ENCODE measurements at places on chromosomes 2 and 18.

GRCh38 chr18:59848002-59848401 lies 51.8 kb upstream of the PMAIP1 start:
- no peak for DNase-seq

GRCh38 chr2:127811397-127812321 lies 688 bp upstream of the WDR33 start:
- DNase-seq, result no peak

DNA sequence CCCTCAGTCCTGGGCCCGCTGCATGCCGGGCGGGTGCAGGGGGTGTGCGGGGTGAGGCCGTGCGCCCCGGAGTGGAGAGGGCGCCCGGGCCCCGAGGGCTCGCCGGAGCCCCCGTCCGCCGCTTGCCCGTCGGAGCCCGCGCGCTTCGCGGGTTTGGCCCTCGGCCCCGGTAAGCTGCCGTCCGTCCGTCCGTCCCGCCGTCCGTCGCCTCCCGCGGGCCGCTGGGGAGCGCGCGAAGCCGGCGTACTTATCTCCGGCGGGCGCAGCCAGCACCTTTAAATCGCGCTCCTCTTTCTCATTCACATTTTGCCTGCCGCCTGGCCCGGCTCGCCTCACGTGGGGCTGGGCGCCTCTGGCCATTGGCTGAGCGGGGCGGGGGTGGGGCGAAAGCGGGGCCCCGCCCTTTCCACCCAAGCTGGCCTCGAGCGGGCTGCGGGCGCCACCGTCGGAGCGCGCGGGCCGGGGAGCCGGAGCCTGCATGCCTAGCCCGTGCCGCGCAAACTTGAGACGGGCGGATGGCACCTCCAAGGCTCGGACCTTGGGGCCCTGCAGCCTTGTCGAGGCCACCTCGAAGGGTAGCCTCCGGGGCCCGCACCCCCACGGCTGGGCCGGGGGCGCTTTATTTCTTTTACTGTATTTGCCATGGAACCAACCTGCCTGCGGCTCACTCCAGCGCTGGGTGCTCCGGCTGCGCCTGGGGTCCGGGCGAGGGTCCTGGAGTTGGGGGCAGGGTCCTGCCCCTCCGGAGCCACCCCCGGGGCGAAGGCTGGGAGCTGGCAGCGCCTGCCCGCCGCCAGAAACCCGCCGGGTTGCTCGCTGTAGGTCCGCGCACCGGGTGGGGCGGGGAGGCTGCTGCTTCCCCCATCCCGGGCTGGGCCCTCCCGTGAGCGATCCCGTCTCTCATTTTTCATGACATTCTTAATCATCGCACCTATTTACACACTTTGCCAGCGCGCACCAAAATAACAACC lies at the start of gene GBX2:
Gene GBX2 (minus strand): TSS at position 277 of the 971 bp plus-strand sequence. CDS start 415 bp downstream, outside the sequence.
- DNase-seq, result no peak

DNA sequence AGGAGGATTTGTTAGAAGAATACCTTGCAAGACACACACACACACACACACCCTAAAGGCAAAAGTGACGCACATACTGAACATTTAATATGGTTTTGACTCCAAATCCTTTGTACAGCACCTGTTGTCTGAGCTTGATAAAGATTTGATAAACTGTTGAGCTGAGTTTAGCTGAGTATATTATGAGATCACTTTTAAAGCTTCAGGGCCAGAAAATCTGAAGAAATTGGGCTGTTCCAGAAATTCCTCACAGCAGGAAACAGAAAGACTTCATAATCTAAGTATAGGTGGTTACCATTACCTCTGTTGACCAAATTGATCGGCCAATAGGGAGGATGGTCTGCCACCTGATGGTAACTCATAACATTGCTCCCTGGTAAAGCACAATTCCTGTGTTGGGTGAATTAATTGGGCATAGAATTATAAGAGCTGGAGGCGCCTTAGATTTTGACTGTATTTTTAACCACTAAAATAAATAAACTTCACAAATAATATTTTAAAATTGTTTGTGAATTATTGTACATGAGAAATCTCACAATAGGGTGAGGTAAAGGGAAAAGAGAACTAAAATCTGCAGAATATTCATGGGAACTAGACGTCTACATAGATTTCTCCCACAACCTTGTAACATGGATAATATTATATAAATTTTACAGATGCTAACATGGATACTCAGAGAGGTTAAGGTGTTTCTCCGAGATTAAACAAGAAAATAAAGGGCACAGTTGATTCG lies 21.8 kb upstream of the RPIA start:
- DNase-seq, result no peak

DNA sequence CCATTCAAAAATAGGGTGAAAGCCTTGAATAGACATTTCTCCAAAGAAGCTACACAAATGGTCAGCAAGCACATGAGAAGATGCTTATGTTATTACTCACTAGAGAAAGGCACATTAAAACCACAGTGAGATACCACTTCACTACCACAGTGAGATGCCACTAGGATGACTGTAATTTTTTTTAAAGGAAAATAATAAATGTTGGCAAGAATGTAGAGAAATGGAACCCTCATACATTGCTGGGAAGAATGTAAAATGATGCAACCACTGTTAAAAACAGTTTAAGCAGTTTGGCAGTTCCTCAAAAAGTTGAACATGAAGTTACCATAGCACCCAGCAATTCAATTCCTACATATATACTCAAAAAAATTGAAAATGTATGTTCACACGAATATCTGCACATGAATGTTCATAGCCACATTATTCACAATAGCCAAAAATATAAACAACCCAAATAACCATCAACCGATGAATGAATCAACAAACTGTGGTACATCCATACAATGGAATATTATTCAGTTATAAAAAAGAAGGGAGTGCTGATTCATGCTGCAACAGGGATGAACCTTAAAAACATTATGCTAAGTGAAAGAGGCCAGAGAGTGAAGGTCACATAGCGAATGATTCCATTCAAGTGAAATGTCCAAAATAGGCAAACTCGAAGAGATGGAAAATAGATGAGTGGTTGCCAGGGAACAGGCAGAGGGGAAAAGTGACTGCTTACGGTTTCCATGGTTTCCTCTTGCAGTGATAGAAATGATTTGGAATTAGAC lies 156.2 kb upstream of the NDUFV2 start:
- DNase-seq, result no peak

- DNase-seq, result no peak
Measured at GRCh38 chr2:209260281-209260680, 163.6 kb upstream of the MAP2 start.

DNA sequence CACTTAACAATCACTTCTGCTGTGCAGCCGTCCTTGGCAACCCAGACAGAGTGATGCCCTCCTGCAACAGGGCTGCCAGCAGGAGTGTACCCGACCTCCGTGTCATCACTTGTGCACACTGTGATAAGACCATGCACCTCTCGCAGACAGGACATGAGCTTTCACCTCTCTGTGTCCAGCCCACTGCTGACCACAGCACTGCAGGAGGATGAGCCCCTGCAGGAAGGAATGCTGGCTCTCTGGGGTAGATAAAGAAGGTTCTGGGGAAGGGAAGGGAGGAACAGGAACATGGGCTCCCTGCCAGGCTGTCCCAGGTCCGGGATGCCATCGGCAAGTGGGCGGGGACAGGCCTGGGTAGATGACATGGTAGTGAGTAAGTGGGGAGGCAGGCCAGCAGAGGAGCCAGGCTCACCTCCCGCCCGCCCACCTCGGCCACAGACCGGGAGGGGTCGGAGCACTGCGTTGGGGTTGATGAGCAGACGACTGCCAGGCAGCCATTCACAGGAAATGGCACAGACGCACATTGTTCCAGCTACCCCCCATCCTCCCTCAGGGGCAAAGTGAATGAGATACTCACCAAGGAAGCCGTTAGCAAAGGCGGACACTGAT lies 18.6 kb upstream of the COL6A3 start:
- peak; percentile 84 for DNase-seq

DNA sequence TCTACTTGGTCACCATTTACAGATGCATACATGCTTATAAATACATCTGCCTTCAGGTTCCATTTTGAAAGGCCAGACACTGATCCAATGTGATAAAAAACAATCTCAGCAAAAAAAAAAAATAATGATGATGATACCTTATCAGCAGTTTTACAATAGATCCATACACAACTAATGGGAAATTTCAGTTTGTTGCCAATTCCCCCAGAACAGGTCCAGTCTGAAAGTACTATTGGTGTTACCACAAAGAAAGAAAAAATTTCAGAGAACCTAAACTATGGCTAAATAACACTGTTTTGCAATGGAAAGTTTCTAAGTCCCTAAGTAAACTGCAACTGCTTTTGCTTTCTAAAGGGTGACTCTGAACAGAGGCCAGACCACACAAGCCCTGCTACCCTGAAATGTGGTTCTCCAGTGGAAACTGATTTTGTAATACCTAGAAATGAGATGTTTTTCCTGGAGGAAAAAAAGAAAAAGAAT lies 54.1 kb downstream of the LPIN2 start:
- DNase-seq, result no peak

GRCh38 chr18:3717376-3718025 lies 267.5 kb downstream of the TGIF1 start:
- no peak for DNase-seq

- DNase-seq, result no peak
Measured at GRCh38 chr2:180655842-180656454, 324.5 kb upstream of the UBE2E3 start.

GRCh38 chr18:4016391-4017049 lies 438.6 kb downstream of the DLGAP1 start:
- DNase-seq, result no peak

All from activated T-cell treated with anti-CD3 and anti-CD28 coated beads for 24 hours (primary cell).